ENCODE measurements at places on chromosomes 7 and 10.

DNA sequence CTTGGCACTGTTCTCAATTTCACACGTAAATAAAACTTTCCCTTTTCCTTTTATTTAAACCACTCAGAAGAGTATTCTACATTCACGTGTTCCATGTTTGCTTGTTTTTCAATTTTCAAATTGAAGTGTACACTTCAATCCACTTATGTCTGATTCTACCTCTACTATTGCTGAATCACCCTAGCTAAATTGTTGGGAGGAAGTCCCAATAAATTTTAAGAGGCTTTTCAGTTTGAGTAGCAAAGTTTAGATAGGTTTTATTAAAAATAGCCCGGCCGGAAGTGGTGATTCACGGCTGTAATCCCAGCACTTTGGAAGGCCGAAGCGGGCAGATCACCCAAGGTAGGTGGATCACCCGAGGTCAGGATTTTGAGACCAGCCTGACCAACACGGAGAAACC, 1414.7 kb upstream of the CELF2 start:
- no peak for DNase-seq

GRCh38 chr7:31017032-31017675, 35.0 kb upstream of the ADCYAP1R1 start:
- DNase-seq = no peak

GRCh38 chr10:21194510-21194993, 297.4 kb upstream of the NEBL start:
- no peak for DNase-seq

- DNase-seq = no peak
Measured at GRCh38 chr7:81590131-81590530, 179.7 kb downstream of the HGF start.

- no peak for DNase-seq
Measured at GRCh38 chr7:33517191-33517590, 387.8 kb downstream of the BBS9 start.

DNA sequence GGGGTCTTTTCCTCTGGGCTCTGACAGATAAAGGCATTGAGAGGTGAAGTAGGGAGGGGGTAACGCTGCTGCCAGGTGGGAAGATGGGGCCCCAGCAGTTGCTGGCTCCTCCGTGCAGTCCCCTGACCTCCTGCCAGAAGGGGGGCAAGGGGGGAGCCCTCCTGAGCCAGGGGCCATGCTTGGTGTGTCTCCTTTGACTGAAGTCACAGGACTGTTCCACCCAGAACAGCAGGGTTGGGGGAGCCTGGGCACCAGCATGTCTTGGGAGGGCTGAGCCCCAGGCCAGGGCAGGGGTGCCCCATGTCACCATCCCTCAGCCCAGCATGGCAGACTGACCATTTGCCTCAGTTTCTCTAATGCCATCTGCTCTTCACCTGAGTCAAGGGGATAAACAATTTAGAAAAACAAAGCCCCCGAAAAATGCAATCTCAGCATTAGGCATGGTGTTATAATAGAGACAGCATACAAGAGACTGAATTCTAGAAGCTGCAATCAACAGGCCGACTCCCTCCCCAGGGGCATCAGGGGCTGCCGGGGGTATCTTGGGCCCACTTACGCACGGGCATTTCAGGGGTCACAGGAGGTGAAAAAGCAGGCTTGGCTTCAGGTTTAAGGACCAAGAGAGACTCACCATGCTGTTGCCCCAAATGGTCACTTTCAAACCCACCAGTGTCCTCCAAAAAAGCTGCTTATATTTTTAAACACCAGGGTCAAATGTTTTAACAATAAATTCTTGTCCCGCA, 108.6 kb upstream of the GPR26 start:
- DNase-seq = no peak

- DNase-seq = no peak
Measured at GRCh38 chr10:27207350-27207749, 33.2 kb downstream of the ACBD5 start.

DNA sequence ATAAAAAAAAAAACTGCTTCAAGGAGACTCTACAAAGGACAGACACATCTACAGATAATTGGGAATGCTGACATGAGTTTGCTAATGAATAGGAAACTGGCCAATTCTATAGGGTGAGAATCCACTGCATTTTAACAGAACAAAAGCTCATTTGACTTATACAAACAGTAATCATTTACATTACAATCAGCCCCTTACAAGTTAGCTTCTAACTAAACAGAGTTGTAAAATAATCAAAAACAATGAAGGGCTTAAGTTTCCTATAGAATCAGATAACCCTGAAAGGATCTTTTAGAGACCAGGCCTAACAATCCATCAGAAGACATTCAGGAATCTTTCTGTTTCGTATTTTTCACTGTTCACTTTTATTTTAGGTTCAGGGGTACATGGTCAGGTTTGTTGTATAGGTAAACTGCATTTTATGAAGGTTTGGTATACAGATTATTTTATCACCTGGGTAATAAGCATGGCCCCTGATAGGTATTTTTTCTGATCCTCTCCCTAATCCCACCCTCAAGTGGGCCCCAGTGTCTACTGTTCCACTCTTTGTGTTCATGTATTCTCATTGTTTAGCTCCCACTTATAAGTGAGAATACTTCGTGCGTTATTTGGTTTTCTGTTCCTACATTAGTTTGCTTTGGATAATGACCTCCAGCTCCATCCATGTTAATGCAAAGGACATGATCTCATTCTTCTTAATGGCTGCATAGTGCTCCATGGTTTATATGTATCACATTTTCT, 131.3 kb upstream of the NOBOX start:
- DNase-seq = no peak

- DNase-seq = no peak
Measured at GRCh38 chr10:74063256-74063655, 65.3 kb downstream of the VCL start.

GRCh38 chr7:142301923-142302550, 44.2 kb upstream of the PRSS58 start:
- no peak for DNase-seq

GRCh38 chr7:149791-150636, 42.4 kb upstream of the FAM20C start:
- peak; percentile 23 for DNase-seq

- DNase-seq = no peak
Measured at GRCh38 chr10:86755454-86755739, 1.0 kb upstream of the BMPR1A start.

DNA sequence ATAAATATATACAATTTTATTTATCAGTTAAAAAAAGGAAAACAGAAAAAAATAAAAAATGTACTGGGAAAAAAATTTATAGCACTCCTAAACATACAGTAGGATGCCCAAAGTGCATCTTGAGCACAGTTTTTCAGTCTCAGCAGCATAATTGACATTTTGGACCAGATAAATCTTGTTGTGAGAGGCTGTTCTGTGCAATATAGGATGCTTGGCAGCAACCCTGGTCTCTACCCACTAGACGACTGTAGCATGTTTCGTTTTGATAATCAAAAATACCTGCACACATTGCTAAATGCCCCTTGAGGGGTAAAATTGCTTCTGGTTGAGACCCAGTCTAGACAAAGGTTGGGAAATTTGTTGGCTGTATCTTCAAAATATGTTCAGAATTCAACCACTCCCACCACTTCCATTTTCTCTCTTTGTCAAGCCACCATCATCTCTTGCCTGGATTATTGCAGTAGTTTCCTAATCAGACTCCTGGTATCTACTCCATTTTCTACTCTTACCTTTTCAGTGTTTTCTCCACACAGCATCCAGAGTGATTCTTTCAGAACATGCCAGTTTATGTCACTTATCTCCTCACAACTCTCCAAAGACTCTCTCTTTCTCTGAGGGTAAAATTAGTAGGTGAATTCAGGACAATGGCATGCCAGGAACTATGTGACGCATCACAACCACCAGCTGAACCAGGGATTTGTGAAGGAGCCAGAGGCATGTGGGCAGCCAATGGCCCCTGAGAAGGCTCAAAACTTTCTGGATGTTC, 91.4 kb downstream of the GPR85 start:
- DNase-seq = no peak

- DNase-seq = no peak
Measured at GRCh38 chr7:101118856-101119255, 8.0 kb upstream of the SERPINE1 start.

DNA sequence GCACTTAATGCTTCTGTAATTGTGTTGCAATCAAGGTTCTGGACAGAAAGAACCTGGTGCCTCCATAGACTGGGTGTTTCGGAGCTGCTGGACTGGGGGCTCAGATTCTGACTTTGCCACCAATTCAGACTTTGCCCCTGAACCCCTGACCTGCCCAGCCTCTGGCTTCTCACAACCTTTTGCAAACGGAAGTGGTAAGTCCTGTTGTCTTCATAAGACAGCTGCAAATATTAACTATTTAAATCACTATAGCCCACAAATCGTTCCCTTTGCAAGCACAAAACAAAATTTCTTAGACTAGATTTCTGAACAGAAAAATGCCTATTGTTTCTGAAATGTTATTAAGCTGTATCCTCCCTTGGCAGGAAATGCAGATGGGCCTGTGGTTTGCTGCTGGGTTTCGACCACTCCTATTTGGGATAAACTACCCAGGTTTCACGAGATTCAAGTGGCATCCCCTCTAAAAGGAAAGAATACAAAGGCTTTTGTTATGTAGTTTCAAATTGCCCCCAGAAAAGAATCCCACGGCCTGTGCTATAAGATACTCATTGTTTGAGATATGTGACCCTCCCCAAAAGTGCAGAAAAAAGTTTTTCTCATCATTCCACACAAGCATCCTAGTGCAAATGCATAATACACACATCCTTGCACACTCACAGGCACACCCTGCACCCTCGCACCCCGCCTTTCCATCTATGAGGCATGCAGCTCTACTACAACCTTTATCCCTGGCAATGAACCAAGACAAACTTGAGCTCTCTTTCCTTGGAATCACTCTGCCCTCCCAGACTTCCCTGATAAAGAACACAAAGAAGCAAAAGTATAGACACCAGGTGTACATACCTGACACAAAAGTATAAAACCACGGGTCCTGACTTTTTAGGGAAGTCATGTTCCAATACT, 209.1 kb downstream of the PRPF18 start:
- no peak for DNase-seq

DNA sequence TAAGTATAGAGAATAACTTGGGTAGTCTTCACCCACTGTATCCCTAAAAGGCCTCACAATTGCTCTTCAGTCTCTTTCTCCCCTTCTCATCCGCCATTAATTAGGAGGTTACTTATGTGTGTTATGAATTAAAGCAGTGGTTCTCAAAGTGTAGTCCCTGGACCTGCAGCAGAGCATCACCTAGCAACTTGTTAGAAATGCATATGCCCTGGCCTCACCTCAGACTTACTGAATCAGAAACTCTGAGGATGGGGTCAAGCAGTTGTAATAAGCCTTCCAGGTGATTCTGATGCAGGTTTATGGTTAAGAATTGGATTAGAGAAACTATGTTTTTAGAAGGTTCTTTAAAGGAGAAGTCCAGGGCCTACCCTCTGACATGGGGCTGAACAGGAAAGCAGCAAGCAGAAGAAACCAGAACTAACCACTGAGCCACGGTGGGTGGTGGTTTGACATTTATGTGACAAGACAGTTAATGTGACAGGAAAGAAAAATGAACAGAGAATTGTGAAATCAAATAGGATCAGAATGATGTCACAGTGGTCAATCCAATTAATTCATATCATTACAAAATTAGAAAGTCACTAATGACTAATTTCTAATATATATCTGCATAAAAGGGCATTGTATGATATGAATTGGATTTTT, 37.6 kb downstream of the ENTPD1 start:
- no peak for DNase-seq

GRCh38 chr10:97234400-97234799, 48.6 kb upstream of the SLIT1 start:
- no peak for DNase-seq

GRCh38 chr10:44978570-44979280, at the start of gene DEPP1:
Gene DEPP1, minus strand, starts transcription at chr10:44978809. Its CDS starts 779 bp downstream, at chr10:44978030.
- DNase-seq = no peak

DNA sequence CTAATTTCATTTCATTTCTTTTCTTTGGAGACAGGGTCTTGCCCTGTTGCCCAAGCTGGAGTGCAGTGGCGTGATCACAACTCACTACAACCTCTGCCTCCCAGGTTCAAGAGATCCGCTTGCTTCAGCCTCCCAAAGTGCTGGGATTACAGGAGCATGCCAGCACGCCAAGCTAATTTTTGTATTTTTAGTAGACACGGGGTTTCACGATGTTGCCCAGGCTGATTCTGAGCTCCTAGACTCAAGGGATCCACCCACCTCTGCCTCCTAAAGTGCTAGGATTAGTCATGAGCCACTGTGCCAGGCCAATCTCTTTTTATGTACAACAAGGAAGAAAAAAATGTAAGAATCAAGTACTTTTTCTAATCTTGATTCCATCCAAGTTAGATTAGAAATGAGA, 10.7 kb upstream of the KMT2E start:
- no peak for DNase-seq

DNA sequence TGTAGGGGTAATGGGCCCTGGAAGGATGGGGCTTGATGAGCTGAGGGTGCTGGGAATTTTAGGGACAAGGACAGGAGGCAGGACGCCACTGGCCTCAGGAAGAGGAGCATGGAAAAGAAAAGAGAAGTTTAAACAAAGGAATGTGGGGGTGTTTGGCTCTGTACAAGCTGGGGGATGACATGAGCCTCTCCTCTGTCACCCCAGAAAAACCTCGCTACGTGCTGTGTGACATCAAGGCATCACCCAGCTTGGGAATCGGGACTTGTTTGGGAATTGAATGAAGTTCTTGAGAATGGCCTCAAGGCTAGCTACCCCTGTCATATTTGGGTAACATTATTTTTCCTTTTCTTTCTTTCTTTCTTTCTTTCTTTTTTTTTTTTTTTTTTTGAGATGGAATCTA, 47.7 kb upstream of the HSPB1 start:
- DNase-seq = no peak

DNA sequence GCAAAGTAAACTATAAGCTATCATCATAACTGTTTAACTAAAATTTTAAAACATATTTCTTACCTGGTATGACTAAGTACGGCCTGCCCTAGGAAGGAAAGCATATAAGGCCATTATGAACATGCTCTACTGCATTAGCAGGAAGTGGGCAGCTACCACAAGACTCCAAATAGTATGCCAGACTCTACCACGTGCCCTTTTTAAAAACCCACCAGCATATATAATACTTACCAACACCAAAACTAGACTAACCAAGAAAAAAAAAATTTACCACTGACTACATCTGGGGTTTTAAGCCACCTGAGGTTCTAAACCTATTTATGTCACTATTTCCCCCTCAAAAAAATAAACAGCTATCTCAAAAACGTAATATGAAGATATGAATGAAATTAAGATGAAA, 30.1 kb downstream of the NUDCD3 start:
- DNase-seq = no peak

GRCh38 chr10:43049081-43049551, 27.8 kb upstream of the RET start:
- DNase-seq = no peak

Measured in activated CD8-positive, alpha-beta memory T cell treated with anti-CD3 and anti-CD28 coated beads for 48 hours (primary cell).